ENCODE measurements at places on chromosomes 1 and 21.

GRCh38 chr1:212666116-212666775 is 33.4 kb downstream of the BATF3 start:
- DNase-seq: no peak

DNA sequence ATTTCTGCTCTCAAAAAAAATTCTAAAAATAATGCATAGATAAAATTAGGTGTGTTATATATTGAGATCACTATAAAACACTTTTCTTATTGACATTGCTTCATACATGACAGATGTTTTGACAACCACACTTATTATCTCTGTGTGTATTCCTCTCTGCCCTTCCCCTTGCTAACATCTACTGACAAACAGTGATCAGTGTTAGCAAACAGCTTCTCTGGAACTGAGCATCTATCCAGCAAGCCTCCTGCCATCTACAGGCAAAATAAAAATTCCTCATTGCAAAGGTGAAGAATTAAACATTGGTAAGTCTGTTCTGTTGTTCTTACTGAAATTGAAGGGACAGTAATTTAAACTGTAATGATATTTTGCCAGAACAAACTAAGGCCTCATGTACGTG is 2153.9 kb downstream of the NCAM2 start:
- no peak for DNase-seq

- no peak for DNase-seq
These were observed 82.2 kb downstream of the MDM4 start for GRCh38 chr1:204598319-204598969.

GRCh38 chr1:212482637-212483441 is 50.1 kb downstream of the NENF start:
- no peak for DNase-seq

- DNase-seq: no peak
These were observed 3.3 kb upstream of the IL23R start for GRCh38 chr1:67162954-67163353.

DNA sequence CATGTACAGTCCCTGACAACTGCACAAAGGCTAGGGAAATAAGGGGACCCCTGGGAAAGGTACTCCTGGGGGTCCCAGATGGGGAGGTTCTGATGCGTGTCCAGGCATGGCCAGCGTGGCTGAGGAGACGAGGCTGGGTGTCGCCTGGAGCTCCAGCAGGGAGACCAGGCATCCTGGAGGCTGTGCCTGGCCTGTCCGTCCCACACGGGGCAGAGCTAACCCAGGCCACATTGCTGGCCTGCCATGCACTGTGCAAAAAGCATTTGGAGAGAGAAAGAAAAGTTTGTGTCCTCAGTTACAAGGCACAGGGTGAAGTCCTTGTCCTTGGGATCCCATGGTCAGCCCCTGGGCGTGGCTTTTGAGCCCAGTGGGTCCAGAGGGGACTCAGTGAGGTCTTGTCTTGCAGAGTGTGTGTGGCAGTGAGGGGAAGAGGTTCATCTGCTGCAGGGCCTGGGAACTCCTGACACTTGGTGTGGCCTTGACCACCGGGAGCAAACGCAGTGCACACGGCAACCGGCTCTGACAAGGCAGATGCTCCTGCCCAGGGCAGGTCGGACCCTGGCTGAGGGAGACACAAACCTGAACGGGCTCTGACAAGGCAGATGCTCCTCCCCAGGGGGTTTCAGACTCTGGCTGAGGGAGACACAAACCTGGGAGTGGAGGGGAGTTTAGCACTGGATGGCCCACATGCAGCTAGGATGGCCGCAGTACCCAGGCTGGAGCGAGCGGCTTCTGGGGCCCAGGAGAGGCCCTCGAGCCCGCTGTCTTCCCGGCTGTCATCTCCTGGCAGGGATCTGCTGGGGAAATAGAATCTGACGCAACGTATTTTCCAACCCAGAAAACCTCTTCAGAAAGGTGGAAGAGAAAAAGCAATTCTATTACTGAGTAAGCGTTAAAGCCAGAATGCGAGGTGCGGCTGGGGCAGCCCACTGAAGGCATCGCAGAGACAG is 37.3 kb upstream of the COL18A1 start:
- no peak for DNase-seq

GRCh38 chr1:219805191-219805590 is 123.2 kb downstream of the SLC30A10 start:
- DNase-seq: no peak

DNA sequence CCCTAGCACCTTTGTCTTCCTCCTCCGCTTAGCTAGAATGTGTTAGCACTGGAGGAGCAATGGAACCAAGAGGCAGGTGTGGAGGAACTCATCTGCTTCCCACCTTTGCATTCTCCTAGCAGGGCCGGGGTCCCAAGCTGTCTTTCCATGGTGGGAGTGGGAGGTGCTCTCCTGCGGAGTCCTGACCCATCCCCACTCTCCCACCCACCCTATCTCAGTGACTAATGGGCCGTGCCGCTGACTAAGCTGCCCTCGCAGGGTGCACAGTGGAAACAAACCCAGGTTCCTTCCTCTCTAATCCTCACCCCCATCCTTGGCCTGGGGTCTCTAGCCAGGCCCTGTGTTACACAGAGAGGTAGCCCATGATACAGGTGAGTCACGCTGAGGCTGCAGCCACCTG is 177.5 kb downstream of the HIVEP3 start:
- no peak for DNase-seq

DNA sequence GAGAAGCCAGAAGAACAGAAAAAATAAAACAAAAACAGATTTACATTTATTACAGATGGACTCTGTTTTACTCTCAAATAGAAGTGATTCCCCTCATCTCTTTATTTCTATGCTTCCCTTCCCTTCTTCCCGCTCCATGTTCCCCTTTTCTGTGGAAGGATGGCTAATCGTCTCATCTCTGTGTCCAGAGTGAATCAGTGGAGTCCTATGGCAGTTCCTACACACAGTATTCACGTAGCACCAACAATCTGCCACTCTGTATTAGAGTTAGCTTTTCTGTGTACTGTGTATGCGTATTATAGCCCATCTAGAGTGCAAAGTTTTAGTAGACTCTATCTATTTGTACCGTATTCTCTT is 6.8 kb upstream of the ERO1B start:
- no peak for DNase-seq

- no peak for DNase-seq
These were observed 546 bp downstream of the ELOVL1 start for GRCh38 chr1:43367026-43367903.

- no peak for DNase-seq
These were observed 107.8 kb upstream of the VAV3 start for GRCh38 chr1:108072776-108073175.

GRCh38 chr1:109371341-109371739 is 26.4 kb downstream of the SORT1 start:
- DNase-seq: no peak

DNA sequence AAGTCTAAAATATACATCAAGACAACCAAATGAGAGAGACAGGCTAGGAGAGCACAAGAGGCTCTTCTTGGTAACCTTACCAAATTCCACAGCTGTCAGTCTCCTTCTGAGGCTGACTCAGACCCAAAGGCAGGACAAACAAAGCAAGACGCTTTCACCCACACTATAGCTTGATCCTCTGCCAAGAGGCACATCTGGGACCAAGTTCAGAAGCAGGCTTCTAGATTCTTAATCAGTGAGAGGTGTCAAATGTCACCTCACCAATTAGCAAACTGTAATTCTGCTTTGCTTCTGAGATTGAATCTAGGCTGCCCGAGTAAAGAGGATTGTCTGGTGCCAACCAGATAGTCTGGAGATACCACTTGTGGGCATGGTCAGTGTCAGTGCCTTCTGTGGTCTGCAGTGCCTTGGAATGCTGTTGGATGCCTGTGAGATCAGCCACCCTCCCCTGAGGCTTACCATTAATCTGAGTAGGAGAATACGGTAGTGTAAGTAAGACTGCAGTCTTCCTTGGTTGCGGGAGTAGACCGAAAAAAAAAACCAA is 151.0 kb downstream of the FMN2 start:
- no peak for DNase-seq

GRCh38 chr1:82153272-82153629 is 352.5 kb downstream of the ADGRL2 start:
- DNase-seq: no peak

DNA sequence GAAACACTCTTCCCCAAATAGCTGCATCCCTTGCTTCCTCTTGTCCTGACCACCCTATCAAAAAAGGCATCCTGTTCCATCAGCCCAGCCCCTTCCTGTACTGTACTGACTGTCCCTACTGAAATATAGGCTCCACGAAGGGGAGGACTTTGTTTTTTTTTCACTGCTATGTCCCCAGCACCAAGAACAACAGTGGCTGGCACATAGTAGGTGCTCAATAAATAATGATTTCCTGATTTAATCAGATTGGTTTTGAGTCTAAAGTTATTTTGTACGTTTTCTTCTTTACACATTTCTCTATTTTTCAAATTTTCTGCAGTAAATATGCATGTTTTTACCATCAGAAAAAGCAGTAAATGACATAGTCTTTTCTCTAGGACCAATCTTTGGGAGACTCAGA is 73.9 kb downstream of the CD58 start:
- no peak for DNase-seq

GRCh38 chr1:54610048-54610447 is 13.3 kb downstream of the FAM151A start:
- DNase-seq: no peak
